ENCODE measurements at places on chromosomes 13 and 19. TPM values are rescaled to one million over a fixed set of nuclear protein-coding genes. Genes with fewer than 3 reads are reported as not detected.

The ZIC2 gene
- polyA plus RNA-seq = not detected

The SKA3 gene
- polyA plus RNA-seq = 1.4 TPM

The LGALS14 gene
- polyA plus RNA-seq = not detected

The FLT1 gene
- 0.21 TPM for polyA plus RNA-seq

The SIGLEC11 gene
- not detected for polyA plus RNA-seq

The ZNF681 gene
- 1.4 TPM for polyA plus RNA-seq

The FIZ1 gene
- polyA plus RNA-seq = 2.7 TPM

- no peaks in the 10 kb centered on the region for H3K36me3 ChIP-seq
- H3K27me3 ChIP-seq = no peaks in the 10 kb centered on the region
- no peak overlapping the region for H3K27ac ChIP-seq
- no peaks in the 10 kb centered on the region for H3K4me1 ChIP-seq
Measured at GRCh38 chr13:51467730-51468129, 14.9 kb upstream of the INTS6 start.

DNA sequence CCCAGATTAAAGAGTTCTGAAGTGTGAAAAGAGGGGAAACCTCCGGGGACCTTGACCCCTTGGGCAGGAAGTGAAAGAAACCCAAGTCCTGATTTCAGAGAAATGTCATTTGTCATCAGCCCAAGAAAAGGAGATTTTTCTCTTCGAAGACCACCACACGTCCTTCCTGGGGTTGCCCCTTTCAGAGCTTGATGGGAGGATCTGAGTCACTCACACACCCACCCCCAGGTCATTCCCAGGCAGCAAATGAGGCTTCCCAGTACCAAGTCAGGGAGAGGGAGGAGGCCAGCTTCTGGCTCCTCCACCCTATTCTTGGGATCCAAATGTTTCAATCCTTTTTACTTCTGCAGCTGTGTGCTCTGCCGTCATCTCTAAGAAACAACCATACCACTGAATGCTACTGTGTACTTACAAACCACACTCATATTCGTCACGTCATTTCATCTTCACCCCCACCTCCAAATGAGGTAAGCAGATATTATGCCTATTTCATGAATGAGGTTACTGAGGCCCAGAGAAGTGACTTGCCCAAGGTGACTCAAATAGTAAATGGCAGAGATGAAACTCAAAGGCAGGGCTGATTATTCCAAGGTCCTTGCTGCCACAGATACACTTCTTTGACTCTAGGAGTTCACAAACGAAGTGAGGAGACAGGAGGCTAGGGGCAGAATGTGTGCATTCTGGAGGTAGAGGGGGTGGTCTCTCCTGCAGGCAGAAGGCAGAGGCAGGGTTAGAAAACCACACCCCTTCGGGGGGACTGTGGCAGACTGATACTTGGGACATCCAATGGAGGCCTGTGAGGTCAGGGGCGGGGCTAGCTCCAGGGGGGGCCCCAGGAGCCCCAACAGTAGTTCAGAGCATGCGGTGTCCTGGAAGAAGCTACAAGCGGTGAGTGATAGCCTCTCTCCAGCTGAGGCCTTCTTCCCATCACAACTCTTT is 5.0 kb upstream of the KMT2B start:
- H3K4me3 ChIP-seq = no peak overlapping the region
- H3K36me3 ChIP-seq = no peaks in the 10 kb centered on the region
- no peak for DNase-seq
- no peaks in the 10 kb centered on the region for H3K27me3 ChIP-seq
- H3K4me1 ChIP-seq = peaks cover 20% of the 10 kb centered on the region

GRCh38 chr19:43438291-43439031 is 23.8 kb downstream of the TEX101 start:
- H3K4me1 ChIP-seq = peaks cover 17% of the 10 kb centered on the region
- H3K27ac ChIP-seq = peak overlapping the region; percentile 85
- H3K36me3 ChIP-seq = no peaks in the 10 kb centered on the region
- DNase-seq = no peak
- H3K4me3 ChIP-seq = no peak overlapping the region

GRCh38 chr19:36125557-36125956 is 10.3 kb downstream of the TBCB start:
- peaks cover 19% of the 10 kb centered on the region for H3K36me3 ChIP-seq
- no peaks in the 10 kb centered on the region for H3K27me3 ChIP-seq
- H3K27ac ChIP-seq = no peak overlapping the region
- peaks cover 3% of the 10 kb centered on the region for H3K4me1 ChIP-seq

GRCh38 chr13:37491661-37492060 is 106.9 kb downstream of the POSTN start:
- H3K27ac ChIP-seq = no peak overlapping the region
- peaks cover 8% of the 10 kb centered on the region for H3K4me1 ChIP-seq
- no peak overlapping the region for H3K4me3 ChIP-seq
- no peaks in the 10 kb centered on the region for H3K27me3 ChIP-seq
- DNase-seq = no peak
- H3K36me3 ChIP-seq = no peaks in the 10 kb centered on the region

- H3K4me3 ChIP-seq = peak overlapping the region; percentile 85
- H3K36me3 ChIP-seq = peaks cover 1% of the 10 kb centered on the region
- no peak for DNase-seq
- H3K27me3 ChIP-seq = no peaks in the 10 kb centered on the region
Measured at GRCh38 chr19:41219924-41220567, 1.0 kb downstream of the AXL start.

GRCh38 chr13:60019119-60019993 is 144.4 kb downstream of the DIAPH3 start:
- peak overlapping the region; percentile 20 for H3K4me3 ChIP-seq
- H3K27ac ChIP-seq = no peak overlapping the region
- H3K27me3 ChIP-seq = no peaks in the 10 kb centered on the region
- peaks cover 18% of the 10 kb centered on the region for H3K4me1 ChIP-seq

DNA sequence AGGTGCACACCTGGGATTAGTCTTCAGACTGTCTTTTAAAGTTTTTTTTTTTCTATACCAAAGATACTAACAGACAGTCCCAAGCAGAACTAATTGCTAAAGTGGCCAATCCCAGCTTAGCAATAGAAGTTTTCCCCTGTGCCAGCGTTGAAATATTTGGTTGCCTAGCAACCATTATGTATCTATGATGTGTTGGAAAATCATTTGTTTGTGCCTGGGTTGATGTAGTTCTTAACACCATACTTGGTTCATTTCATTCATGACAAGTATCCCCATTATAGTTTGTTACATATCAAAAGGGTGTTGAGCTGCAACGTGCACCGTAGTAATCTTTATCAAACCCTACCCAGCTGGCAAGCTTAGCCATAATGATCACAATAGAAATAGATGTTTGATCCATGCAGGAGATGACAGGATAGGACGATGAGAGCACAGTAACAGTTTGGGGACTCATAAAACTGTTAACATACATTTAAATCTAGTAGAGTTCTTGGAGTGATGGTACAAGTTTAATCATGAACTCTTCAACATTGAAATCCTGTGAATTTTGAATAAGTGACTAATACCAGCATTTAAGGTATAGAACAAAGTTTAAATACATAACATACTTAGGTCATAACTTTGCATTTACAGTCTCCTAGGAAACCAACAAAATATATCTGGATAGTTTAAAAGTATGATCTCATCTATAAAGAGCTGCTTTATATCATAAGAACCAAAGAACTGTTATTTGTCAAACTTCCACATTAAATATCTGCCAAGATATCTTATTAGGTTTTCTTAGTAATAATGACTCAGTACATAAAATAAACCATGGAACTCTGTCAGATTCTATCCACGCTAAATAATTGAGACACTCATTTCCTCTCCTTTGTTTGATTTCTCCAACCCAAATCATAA is 73.4 kb downstream of the MBNL2 start:
- peak overlapping the region; percentile 55 for H3K4me3 ChIP-seq
- peak overlapping the region; percentile 99 for H3K27ac ChIP-seq
- H3K4me1 ChIP-seq = peaks cover 57% of the 10 kb centered on the region
- no peaks in the 10 kb centered on the region for H3K36me3 ChIP-seq

DNA sequence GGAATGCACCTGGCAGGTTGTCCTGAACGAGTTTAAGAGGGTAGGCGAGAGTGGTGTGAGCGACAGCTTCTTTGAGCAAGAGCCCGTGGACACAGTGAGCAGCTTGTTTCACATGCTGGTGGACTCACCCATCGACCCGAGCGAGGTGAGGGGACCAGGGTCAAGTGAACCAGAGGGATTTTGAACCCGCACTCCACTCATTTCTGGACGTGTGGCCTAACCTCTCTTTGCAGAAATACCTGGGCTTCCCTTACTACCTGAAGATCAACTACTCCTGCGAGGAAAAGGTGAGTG is 1.7 kb downstream of the CATSPERG start:
- H3K27me3 ChIP-seq = no peaks in the 10 kb centered on the region
- peak overlapping the region; percentile 65 for H3K4me3 ChIP-seq
- peaks cover 12% of the 10 kb centered on the region for H3K4me1 ChIP-seq
- H3K27ac ChIP-seq = no peak overlapping the region

- no peak for DNase-seq
- H3K4me1 ChIP-seq = no peaks in the 10 kb centered on the region
- H3K4me3 ChIP-seq = no peak overlapping the region
Measured at GRCh38 chr19:47475465-47475864, 3.8 kb upstream of the SLC8A2 start.

DNA sequence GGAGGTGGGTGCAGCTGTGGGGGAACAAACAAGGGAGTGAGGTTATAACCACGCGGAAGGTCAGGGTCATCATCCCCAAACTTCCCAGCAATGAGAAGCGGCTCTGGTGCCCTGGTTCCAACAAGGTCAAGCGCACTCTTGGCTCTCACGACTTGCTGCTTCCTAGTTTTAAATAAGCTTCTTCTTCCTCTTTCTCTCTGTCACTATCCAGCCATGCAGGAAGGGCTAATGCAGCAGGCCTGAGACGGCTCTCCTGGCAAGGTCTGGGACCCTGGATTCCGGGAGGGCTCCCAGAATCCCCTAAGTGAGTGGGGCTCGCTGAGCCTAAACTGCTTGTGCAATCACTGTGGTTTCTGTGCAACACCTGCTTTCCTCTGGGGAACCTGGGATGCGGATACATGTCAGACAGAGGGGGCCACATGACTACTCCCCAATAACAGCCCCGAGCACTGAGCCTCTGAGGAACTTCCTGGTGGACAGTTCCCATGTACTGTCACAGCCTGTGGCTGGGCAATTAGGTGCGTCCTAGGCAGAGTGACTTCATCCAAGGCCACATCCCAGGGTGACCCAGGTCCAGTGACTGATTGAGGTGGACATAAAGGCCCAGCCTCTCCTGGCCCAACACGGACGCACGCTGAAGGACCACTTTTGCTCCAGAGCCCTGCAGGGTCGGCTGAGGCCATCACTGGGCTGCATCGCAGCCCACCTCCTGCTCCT is 24.2 kb downstream of the VRK3 start:
- H3K27me3 ChIP-seq = no peaks in the 10 kb centered on the region
- no peak overlapping the region for H3K27ac ChIP-seq
- H3K36me3 ChIP-seq = peaks cover 27% of the 10 kb centered on the region
- peaks cover 12% of the 10 kb centered on the region for H3K4me1 ChIP-seq

GRCh38 chr13:95509521-95510310 is 42.8 kb upstream of the CLDN10 start:
- DNase-seq = peak; percentile 41
- H3K27ac ChIP-seq = peak overlapping the region; percentile 77
- no peaks in the 10 kb centered on the region for H3K27me3 ChIP-seq
- peak overlapping the region; percentile 51 for H3K4me3 ChIP-seq
- no peaks in the 10 kb centered on the region for H3K36me3 ChIP-seq
- peaks cover 29% of the 10 kb centered on the region for H3K4me1 ChIP-seq

- no peaks in the 10 kb centered on the region for H3K36me3 ChIP-seq
- H3K4me1 ChIP-seq = peaks cover 4% of the 10 kb centered on the region
- DNase-seq = no peak
- no peaks in the 10 kb centered on the region for H3K27me3 ChIP-seq
- H3K4me3 ChIP-seq = no peak overlapping the region
Measured at GRCh38 chr13:37274569-37275497, 169.4 kb upstream of the CSNK1A1L start.

DNA sequence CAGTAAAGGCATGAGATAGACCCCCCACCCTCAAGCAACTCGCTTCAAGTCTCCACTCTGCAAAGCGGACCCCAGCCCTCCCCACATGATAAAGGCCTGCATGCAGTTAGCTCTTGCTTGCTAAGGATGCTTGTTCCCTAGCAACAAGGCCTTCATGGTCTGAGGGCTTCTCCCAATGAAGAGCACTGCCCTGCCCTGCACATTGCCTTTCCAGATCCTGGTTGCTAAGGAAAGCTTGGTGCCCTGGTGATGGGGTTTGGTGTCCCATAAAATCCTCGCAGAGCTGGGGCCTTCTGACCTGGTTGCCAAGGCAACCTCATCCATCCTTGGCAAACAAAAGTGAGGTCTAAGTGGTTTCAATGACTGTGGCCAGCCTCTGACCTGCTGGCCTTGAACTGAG is 6.0 kb downstream of the DBP start:
- H3K27me3 ChIP-seq = no peaks in the 10 kb centered on the region
- H3K27ac ChIP-seq = no peak overlapping the region
- peaks cover 44% of the 10 kb centered on the region for H3K4me1 ChIP-seq
- H3K36me3 ChIP-seq = no peaks in the 10 kb centered on the region
- H3K4me3 ChIP-seq = no peak overlapping the region

GRCh38 chr19:32012886-32013631 is 332.4 kb upstream of the ZNF507 start:
- H3K27ac ChIP-seq = no peak overlapping the region
- H3K4me1 ChIP-seq = no peaks in the 10 kb centered on the region
- H3K27me3 ChIP-seq = no peaks in the 10 kb centered on the region
- DNase-seq = no peak
- no peaks in the 10 kb centered on the region for H3K36me3 ChIP-seq

GRCh38 chr19:2560369-2560768 is 84.4 kb downstream of the GADD45B start:
- no peak for DNase-seq
- H3K36me3 ChIP-seq = no peaks in the 10 kb centered on the region
- no peak overlapping the region for H3K27ac ChIP-seq
- H3K4me3 ChIP-seq = no peak overlapping the region
- peaks cover 4% of the 10 kb centered on the region for H3K4me1 ChIP-seq

DNA sequence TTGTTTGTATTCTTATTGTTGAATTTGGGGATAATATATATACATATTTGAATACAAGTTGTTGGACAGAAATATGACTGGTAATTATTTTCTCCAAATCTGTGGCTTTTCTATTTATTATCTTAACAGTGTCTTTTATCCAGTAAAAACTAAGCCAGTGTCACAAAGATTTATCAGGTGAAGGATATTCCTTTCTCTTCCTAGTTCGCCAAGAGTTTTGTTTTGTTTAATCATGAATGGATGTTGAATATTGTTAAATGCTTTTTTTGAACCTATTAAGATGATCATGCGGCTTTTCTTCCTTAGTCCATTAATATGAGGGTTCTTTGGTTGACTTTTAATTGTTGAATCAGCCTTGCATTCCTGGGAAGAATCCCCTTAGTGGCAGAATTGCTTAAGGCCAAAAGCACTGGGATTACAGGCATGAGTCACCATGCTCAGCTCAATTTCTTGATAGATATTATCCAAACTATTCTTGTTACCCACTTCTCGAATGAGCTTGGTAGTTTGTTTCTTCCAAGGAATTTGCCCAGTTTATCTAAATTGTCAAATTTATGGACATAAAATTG is 53.3 kb downstream of the TEX26 start:
- no peak overlapping the region for H3K27ac ChIP-seq
- H3K27me3 ChIP-seq = no peaks in the 10 kb centered on the region
- no peaks in the 10 kb centered on the region for H3K36me3 ChIP-seq

GRCh38 chr19:45920458-45920857 is 5.9 kb upstream of the NANOS2 start:
- no peak overlapping the region for H3K27ac ChIP-seq
- peaks cover 12% of the 10 kb centered on the region for H3K27me3 ChIP-seq
- H3K4me1 ChIP-seq = no peaks in the 10 kb centered on the region
- DNase-seq = no peak
- H3K4me3 ChIP-seq = no peak overlapping the region
- H3K36me3 ChIP-seq = no peaks in the 10 kb centered on the region

All from keratinocyte (primary cell).